ENCODE measurements at places on chromosomes 16 and 17. TPM values are rescaled to one million over a fixed set of nuclear protein-coding genes. Genes with fewer than 3 reads are reported as not detected.

KRT36 gene
- not detected for polyA plus RNA-seq

DNA sequence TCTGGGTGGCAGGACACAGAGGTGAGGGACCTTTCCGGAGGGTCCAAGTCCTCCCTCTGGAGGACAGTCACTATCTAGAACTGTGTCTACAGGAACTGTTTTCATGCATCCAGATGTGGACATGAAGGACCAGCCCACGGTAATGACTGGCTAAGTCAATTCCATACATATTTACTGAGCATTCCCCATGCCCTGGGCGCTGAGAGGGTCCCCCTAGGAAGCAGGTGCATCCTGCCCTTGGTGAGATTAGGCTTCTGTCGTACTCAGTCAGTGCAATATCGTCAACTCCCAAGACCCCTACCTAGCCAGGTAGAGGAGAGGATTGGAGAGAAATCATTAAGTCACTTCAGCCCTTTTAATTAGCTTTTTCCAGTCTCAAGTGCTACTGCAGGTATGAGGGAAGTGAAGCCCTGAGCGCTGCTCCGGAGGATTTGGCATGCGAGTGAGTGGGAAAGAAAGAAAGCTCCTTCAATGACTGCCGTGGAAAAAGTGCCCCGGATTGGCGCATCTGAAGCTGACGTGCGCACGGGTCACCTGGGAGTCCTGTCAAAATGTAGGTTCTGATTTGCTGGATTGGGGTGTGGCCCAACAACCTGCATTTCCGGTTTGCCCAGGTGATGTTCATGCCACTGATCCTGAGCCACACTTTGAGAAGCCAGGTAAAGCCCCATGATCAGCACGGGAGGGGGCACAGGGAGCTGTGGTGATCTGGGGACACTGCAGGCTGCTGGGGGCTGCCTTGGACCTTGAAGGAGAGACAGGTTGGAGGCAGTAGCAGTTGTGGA lies 367.4 kb upstream of the TNRC6C start:
- peak; percentile 19 for DNase-seq

GRCh38 chr17:32451879-32452278 lies 7.6 kb downstream of the PSMD11 start:
- no peak for DNase-seq

TTC19 gene
- 16.1 TPM for polyA plus RNA-seq

C16orf86 gene
- polyA plus RNA-seq: 2.3 TPM

- DNase-seq: no peak
These were observed 16.9 kb downstream of the PLCG2 start for GRCh38 chr16:81796035-81796434.

DNA sequence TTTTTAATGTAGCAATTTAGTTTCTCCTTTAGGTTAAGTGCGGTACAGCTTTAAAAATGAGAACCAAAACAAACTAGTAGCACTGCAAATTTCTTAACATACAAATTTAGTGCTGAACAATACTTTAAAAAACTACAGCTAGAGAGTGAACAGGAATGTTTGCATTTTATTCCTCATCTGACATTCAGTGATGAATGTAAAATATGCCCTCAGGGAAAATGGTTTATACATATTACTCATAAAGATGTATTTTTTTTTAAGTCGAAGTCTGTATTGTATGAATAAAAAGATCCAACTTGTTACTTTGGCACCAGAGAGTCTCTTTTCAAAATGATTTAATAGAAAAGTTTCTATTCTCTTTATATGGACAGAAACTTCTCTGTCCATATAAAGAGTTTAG lies 96.8 kb downstream of the BRIP1 start:
- DNase-seq: no peak

DNA sequence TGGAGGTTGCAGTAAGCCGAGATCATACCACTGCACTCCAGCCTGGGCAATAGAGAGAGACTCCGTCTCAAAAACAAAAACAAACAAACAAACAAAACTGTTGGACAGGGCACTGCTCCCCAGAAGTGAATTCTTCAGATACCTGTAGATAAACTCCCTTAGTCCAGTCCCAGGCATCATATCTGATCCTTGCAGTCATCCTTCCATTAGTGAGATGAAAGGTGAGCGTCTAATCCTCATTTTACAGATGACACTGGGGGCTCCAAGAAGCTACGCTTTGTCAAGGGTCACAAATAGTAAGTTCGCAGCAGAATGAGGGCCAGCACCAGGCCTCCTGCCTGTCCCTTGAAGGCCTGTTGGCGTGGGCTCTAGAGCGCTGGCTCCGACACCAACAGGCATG lies 102.0 kb downstream of the OR1D5 start:
- DNase-seq: no peak

SEPTIN12 gene
- polyA plus RNA-seq: not detected

MYL11 gene
- polyA plus RNA-seq: not detected

- DNase-seq: no peak
These were observed 53.9 kb downstream of the NSRP1 start for GRCh38 chr17:30170415-30170987.

- DNase-seq: no peak
These were observed 2.3 kb upstream of the MT2A start for GRCh38 chr16:56606071-56606475.

ACSM5 gene
- 240 TPM for polyA plus RNA-seq

DNA sequence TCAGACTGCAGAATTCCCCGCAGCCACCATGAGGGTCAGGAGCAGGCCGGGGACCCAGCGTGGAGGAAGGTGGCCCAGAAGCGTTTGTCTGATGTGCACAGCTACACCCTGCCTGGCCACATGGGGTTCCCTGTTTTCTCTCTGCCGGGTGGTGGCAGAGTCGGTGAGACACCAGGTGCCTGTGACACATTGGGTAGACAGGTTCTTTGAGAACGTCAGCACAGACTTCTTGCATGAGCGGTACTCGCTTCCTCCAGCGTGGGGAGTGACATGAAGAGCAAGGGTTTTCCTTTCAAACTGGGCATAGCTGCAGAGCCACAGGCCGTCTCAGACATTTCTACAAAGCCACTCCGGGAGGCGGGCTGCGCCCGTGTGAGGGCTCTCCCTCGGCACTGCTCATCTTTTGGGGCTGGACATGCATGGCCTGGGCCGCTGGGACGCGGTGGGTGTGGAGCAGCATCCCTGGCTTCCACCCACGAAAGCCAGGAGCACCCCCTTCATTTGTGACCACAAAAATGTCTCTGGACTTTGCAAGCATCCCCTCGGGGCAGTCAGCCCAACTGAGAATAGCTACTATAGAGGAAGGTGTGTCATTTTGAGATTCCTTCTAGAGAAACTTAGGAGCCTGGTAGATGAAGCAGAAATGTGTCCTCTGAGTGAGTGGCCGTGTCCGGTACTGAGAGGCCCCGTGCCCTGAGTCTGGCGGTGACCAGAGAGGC lies 26.0 kb downstream of the NME3 start:
- no peak for DNase-seq

DNA sequence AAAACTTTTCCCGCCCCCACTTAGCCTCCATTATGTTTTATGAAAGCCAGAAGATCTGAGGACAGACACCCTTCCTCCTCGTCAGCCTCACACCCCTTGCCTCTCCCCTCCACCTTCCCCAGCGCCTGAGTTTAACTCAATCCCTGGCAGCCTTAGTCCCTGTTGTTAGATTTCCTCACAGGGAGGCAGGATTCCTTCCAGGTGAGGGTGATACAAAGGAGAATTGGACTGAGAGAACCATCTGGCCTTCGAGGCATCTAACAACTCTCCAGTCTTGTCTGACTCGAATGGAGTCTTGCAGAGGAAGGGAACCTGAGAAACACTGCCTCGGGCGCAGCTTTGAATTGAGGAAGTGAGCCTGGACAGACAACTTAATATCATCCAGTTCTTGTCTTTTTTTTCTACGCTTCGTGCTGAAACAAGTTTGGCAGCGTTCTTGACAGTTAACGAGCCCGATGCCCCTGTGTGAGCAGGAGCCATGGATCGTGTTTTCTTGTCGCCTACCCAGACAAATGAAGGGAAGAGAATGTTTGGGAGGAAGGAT lies 1.3 kb upstream of the ZNF768 start:
- DNase-seq: no peak

DNA sequence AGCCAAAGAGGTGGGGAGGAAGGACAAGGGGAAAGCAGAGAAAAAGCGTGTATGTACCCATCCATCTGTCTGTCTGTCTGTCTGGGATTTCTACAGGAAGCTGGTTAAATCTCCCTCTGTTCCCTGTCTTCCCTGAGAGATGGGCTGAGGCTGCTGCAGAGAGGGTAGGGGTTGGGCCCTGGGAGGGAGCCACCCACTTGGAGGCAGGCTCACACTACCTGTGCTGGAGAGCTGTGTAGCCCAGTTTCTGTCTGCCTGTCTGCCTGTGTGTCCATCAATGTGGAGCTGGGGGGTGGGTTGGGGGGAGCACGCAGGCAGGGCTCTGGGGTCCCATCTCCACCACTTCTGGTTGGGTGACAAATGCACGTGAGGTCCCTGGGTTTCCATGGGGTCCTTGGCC lies 18.6 kb upstream of the C17orf113 start:
- no peak for DNase-seq

GRCh38 chr17:80283116-80283852 lies 22.6 kb downstream of the RNF213 start:
- no peak for DNase-seq

CTRL gene
- 5.0 TPM for polyA plus RNA-seq

- no peak for DNase-seq
These were observed 36.9 kb downstream of the GINS2 start for GRCh38 chr16:85651629-85652430.

B4GALNT2 gene
- polyA plus RNA-seq: not detected

DNA sequence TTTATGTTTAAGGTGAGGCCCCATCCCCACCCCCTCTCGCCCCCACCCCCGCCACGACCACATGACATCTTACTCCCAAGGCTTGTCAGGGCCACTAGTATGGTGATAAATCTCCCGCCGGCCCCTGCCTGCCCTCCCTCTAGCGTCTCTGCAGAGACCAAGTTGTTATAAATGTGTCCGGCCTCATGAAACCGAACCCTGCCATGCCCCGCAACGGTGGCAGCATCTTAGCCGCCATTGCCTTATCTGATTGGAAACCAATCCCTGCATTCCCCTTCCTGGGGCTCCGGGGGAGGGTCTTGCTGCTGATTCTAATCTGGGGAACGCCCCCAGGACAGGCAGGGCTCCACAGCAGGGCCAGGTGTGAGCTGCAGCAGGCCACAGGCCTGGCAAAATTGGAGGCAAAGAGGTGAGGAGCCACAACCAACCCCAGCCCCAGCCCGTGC lies 352.4 kb downstream of the C16orf95 start:
- DNase-seq: no peak

DNA sequence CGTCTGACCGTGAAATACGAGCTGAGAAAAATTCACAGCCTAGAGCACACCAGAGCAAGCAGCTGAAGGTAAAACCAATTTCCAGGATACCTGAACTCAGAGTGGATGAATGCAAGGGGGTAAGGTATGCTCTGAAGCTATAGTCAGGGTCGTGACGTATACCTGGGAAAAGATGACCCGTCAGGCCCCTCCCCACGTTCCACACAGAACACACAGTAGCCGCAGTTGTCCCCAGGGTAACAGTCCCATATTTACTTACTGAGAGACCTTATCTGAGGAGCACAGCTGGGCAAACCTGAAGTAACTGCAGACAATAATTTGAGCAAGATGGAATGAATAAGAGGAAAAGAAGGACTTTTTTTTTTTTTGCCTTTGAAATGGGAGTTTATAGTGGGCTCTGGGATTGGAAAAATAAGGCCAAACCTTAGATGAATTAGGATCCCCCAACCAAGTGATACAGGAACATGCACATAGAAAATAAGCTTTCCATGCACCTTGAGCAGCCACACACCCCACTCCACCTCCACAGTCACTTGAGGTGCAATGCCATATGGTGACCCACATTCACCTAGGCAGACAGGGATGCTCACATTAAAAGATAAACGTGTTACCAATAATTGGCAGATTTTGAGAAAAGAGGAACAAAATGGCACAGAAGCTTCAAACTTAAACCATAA lies 38.0 kb downstream of the ABCA6 start:
- no peak for DNase-seq

GRCh38 chr17:21817791-21818364 lies 125.6 kb downstream of the KCNJ18 start:
- no peak for DNase-seq

RAC3 gene
- polyA plus RNA-seq: 3.5 TPM

CLEC10A gene
- polyA plus RNA-seq: 1.4 TPM

- no peak for DNase-seq
These were observed 39.3 kb downstream of the ABAT start for GRCh38 chr16:8713635-8714172.

- no peak for DNase-seq
These were observed 13.5 kb downstream of the PRCD start for GRCh38 chr17:76553178-76553908.

GRCh38 chr17:42251115-42251514 lies 25.1 kb downstream of the STAT5B start:
- no peak for DNase-seq

DNA sequence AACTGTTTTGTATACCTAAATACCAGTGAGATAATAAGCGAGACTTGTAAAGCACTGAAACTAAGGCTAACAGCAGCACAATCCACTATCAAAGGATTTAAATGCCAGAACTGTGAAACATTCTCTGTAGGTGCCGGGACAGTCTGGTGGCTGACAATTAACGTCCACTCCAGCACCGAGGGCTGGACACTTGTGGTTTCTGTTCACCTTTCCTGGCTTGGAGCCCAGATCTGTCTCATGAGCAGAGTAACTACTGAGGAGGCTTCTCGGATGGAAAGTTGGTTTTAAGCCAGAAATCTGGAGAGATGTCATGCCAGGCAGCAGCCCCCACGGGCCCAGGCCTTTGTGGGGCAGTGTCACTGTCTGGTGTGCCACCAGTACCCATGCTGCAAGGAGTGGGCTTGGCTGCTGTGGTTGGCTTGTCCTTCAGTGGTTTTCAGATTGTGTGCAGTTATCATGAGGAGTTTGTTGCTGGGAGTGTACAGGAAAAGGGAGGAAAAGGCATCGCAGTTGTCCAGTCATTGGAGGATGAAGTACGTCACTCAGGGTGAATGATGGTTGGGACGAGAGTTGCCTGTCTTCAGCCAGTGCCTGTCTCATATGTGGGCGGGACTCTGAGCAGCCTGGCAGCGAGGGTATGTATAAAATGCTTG lies 35.5 kb downstream of the UBN1 start:
- DNase-seq: peak; percentile 50

CCL7 gene
- not detected for polyA plus RNA-seq

DNA sequence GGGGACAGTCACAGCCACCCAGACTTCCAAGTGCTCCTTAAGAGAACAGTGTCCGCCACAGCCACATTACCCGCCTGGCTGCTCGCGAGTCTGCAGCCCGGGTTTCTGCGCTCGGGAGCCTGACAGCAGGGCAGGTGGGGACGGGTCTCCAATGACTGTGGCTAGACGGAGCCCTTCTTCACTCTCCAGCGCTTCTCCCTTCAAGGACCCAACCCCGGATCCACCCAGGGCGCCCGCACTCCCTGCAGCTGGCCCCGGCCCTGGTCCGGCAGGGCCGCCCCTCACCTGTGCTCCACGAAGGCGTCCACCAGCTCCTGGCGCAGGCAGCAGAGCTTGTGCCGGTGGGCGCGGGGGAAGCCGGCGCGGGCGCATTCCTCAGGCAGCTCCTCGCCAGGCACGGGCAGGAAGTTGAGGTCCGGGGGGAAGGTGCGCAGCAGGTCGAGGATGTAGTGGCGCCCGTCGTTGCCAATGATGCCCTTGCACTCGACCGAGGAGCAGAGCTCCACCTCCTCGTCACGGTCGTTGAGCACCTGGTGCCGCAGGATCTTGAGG lies 13.9 kb downstream of the CLUH start:
- peak; percentile 16 for DNase-seq

CCL8 gene
- 0.03 TPM for polyA plus RNA-seq

GRCh38 chr16:89352091-89352681 lies 134.7 kb downstream of the ZNF778 start:
- DNase-seq: no peak

All from liver (tissue), 10 donors.